Ecto neural progenitor cell (in vitro differentiated cells): ENCODE measurements at places on chromosomes 13 and 19.

- no peak for DNase-seq
Observed at GRCh38 chr19:1041835-1042685, 2.2 kb downstream of the ABCA7 start.

- no peak for DNase-seq
Observed at GRCh38 chr19:33066543-33066942, 1.9 kb upstream of the RHPN2 start.

DNA sequence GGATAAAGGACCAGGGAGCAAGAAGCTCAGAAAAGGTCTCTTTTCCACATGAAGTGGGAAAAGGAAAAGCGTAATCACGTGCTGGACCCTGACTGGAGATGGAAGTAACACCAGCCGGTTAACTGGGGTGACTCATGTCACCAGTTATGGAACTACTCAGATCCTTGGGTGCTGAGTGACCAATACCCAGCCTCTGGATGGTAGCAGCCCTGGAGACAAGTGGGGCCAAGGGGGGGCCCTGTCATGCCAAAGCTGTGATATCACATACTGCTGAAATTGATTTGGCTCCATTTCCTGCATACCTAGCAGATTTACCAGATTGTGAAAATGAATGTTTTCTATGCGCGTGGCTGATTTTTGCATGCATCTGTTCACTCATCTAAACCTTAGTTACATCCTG lies 158.9 kb downstream of the ZIC5 start:
- no peak for DNase-seq

DNA sequence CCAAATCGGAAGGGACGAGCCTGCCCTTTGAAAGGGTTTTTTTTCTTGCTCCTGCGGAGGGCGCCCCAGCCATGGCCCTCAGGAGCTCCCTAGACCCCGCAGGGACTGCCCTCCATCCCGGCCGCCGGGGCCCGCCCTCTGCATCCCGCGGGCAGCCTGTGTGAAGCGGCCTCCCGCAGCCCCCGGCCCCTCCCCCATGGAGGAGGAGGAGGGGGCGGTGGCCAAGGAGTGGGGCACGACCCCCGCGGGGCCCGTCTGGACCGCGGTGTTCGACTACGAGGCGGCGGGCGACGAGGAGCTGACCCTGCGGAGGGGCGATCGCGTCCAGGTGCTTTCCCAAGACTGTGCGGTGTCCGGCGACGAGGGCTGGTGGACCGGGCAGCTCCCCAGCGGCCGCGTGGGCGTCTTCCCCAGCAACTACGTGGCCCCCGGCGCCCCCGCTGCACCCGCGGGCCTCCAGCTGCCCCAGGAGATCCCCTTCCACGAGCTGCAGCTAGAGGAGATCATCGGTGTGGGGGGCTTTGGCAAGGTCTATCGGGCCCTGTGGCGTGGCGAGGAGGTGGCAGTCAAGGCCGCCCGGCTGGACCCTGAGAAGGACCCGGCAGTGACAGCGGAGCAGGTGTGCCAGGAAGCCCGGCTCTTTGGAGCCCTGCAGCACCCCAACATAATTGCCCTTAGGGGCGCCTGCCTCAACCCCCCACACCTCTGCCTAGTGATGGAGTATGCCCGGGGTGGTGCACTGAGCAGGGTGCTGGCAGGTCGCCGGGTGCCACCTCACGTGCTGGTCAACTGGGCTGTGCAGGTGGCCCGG lies 815 bp downstream of the MAP3K10 start:
- peak; percentile 85 for DNase-seq

DNA sequence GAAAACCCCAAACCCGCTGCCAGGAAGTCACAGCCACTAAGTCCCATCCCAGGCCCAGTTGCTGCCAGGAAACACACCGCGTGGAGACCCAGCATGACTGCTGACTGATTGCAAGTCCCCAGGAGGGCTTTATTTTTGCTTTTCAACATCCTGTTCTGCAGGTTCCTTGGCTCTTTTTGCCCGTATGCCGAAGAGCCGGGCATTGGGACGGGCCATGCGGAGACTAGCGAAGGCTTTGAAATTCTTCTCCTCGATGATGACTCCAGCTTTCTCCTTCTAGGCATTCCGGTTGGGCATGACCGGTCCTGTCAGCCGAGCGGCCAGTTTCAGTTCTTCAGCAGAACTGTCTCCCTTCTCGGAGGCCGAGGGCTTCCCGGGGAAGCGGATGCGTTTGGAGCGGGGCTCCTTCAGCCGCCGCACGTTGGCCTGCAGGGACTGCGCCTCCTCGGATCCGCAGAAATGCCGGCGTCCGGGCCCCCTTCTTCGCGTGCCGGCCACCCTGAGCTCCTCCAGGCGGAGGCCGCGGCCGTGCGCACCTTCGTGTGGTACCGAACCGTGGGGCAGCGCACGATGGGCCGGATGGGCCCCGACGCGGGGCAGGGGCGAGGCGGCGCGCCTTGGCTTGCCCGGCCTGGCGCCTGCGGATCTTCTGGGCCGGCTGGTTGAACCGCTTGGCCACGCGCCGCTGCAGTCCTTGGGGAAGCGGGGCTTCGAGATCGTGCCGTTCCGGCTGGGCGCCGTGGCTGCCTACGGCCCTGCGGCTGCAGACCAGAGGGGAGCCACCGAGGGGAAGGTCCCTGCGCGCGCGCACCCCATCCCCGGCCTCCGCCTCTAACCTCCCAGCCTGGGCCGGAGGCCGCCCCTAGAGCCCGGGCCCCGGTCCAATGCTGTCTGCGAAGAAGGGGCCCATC lies 15.2 kb downstream of the ZSCAN5C start:
- peak; percentile 62 for DNase-seq

GRCh38 chr13:112103961-112104880 lies 37.3 kb downstream of the SOX1 start:
- DNase-seq: peak; percentile 94

- no peak for DNase-seq
Observed at GRCh38 chr13:86298725-86299124, 499.5 kb upstream of the SLITRK6 start.

DNA sequence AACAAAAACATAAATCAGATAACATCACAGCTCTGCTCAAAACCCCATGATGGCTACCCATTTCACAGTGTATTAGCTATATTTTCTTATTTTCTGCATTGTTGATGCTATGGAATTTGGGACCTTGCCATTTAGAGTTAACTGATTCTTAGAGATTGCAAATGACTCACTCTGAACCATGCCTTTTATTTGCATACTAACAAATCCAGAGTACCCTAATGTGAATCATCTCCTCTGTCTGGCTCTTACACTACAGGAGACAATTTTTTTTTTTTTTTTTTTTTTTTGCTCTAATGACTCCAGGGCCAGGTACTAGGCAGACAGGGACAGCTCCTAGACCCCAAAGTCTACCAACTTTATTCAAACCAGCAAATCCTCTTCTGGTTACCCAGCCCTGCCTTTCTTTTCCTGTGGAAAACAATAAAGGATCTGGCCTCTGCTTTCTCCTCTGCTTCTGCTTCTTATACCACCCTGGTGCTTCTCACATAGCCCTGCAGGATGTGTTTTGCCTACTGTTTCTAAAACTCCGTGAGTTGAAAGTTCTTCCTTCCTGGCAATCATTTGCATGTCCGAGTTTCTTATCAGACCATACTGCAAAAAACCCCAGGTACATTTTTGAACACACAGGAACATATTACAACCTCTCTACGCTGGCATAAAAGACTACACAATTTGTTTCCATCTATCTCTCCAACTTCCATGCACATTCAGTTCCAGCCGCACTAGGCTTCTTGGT lies 10.6 kb upstream of the ZNF460 start:
- DNase-seq: no peak

DNA sequence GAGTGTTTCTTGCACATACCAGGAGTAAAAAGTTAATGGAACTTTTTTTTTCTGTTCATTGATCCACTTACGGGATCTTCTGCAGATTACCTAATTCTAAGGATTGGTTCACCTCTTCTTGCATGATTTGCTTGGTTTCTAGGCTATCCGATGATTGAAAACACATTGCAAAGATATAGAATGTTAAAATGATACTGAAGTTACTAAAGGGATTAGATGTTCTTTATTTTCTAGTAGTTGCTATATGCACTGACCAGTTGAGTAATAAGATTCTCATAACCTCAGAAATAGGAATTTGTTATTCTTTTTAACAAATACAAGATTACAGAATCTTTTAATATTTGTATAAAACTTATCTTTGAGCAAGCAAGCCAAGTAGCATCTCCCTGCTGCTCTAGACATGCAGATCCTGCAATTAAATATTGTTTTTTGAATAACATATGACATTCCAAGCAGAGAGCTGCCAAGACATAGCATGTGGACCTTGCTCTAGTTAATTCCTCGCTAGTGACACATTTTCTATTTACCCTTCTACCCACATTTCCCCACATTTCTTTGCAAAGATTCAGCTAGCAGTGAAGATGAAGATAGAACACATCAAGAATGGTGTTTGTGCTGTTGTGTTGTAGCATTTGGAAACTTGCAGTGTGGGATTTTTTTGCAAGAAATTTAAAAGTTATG lies 51.7 kb upstream of the RNF113B start:
- no peak for DNase-seq

- DNase-seq: no peak
Observed at GRCh38 chr19:262125-262524, 29.1 kb downstream of the PLPP2 start.

GRCh38 chr19:10418485-10419199 lies 1.7 kb upstream of the PDE4A start:
- peak; percentile 68 for DNase-seq

GRCh38 chr19:45638930-45639729 lies at the start of gene EML2:
EML2 (minus strand) TSS chr19:45639397; CDS start chr19:45639376, 21 bp downstream.
- peak; percentile 86 for DNase-seq

DNA sequence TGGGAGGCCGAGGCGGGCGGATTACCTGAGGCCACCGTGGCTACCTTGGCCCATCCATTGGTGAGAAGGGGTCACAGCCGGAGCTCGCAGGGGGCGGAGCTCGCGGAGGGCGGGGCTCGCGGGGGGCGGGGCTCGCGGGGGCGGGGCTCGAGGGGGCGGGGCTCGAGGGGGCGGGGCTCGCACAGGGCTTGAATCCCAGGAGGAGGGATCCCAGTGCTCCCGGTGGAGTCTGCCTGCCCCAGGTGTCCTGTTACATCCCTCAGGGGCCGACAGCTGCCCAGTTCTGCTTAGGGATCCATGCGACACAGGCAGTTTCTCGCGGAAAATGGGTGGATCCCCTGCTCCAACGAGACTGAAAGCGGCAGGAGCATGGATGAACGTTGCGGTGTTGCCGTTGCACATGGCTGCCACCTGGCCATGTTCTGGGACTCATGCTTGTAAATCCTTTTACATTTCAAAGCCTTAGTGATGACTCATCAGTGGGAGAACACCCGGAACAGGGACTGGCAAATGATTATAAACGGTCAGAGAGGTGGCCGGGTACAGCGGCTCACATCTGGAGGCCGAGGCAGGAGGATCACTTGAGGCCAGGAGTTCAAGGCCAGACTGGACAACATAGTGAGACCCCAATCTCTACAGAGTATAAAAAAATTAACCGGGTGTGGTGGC lies 25.1 kb downstream of the TMPRSS9 start:
- DNase-seq: peak; percentile 82

DNA sequence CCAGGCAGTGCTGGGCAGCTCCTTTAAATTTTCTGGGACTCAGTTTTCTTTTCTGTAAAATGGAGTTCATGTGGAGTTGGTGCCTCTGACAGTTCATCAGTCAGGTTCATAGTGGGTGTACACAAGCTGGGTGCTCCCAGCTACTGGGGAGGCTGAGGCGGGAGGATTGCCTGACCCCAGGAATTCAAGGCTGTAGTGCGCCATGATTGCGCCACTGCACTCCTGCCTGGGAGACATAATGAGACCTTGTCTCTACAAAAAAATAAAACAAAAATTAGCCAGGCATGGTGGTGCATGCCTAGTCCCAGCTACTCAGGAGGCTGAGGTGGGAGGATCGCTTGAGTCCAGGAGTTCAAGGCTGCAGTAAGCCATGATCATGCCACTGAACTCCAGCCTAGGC lies 21.1 kb downstream of the IQCN start:
- DNase-seq: no peak

GRCh38 chr13:77930430-77930829 lies 11.8 kb upstream of the EDNRB start:
- no peak for DNase-seq

DNA sequence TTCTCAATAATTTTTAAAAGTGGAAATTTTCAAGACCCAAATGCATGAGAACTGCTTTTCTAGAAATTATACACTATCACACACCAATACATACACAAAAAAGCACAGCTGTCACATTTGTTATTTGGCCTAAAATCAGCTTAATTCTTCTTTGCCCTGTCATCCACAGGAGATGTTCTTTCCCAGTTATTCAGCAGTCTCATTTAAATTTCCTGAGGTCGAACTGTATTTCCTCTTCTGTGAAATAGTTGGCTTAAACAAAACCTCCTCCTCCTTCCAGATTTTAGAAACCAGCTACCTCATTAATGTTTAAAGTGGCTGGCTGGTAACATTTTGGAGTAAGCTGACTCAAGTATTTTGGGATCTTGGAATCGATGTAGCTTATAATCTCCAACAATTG lies 39.1 kb downstream of the SMAD9 start:
- DNase-seq: no peak

DNA sequence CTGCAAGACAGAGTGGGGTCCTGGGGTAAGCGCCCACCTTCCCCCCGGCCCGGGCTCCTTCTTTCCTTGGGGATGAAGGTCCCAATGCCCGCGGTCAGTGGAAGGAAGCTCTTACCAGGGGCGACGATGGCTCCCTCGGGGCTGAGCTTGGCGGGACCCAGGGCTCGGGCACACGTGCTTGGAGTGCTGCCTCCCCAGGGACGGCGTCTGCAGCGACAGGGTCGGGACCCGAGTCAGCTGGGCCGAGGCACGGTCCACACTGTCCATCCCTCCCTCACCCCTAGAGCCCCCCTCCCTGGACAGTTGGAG lies 3.5 kb downstream of the JSRP1 start:
- DNase-seq: no peak

DNA sequence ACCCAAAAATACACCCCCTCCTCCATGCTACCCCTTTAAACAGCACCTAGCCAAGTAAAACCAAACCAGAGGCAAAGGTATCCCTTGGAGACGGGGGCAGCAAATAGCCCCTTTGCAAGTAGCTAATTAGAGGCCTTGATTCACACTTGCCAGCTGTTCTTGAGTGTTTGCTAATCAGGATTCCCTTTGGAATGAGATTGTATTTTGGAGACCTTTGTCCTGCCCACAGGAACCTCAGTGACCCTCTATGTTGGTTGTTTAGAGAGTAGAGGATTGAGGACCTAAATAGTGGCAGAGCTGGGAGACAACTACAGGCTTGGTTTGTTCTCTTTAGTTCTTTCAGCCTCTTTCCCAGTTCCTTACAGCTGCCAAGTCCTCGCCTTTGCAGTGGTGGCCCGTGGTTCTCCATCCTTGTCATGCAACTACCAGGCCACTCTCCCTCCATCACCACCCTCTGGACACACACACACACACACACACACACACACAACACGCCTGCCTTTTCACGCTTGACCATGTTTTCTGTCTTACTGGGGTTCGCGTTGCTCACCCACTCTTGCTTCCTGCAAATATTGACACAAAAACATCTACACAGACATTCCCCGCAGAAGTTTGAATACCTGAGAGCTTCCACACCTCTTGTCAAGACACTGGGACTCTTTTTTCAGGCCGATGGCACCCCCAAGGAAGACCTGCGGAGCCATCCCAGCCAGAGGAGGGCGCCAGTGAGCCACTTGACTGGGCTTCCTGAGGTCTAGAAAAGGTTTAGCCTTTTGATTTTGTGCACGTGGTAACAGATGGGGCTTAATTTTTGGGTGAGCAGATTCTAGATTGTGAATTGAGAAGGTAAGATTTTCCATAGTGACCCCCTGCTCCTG lies 80.0 kb upstream of the GPR183 start:
- peak; percentile 78 for DNase-seq
